H54 (cell line): ENCODE measurements at places on chromosomes 7 and 10.

DNA sequence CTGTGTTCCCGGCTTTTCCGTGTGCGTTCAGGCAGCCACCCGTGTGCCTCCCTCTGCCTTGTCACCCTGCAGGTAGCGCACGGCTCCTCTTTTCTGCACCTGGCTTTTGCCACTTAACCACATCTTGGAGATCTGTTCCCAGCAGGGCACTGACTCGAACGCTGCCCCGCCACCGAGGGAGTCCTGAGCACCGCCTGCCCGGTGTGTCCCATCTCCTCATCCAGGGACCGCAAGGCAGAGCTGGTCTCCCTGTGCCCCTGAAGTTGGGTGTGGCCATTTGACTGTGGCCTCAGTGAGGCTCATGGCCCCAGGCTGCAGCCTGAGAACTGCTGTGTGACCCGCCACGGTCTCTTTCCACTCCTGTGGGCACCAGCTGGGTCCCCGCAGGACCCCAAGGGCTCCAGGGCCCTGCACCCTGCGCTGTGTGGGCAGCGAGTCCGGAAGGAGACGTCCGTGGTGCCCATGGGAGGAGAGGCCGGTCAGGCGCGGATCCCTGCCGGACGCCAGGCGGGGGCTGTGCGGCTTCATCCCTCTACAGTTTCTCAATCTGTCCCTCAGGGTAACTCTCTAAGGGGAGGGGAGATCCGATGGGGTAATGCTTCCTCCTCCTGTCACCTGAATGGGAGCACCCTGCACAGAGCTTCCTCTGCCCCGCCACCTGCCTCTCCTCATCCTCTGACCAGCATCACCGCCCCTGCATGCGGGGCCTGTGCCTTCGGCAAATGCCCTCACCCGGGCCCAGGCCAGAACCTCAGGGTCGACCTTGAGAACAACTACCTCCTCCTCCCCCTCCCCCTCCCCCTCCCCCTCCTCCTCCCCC is 1.8 kb upstream of the INTS1 start:
- DNase-seq, result no peak

- DNase-seq, result no peak
These were observed 63.8 kb downstream of the ATAD1 start for GRCh38 chr10:87753995-87754866.

DNA sequence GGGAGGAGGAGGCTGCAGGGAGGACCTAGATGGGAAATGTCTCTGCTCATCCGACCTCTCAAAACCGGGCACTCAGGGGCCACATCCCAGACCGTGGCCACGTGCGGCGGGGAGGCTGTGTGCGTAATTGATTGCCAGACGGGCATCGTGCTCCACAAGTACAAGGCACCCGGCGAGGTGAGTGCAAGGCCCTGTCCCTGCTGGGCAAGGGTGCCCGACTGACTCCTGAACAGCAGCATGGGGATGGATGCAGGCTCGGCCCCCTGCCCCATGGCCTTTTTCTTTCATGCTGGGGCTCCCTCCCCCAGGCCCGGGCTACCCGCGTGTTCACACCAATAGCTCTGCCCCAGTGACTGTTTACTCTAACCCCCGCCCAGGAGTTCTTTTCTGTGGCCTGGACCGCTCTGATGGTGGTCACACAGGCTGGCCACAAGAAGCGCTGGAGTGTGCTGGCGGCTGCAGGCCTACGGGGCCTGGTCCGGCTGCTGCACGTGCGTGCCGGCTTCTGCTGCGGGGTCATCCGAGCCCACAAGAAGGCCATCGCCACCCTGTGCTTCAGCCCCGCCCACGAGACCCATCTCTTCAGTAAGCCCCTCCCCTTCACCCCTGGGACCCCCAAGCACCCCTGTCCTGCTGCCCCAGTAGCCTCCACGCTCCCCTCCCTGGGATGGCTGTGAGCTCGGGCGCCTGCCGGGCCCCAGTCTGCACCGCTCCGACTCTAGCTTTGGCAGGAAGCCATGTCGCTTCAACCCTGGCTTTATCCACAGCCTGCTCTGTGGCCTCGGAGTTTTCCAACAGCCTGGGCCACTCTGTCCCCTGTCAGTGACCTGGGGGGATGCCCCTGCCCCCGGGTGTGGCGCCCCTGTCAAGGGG is 3.9 kb downstream of the LRWD1 start:
- no peak for DNase-seq

DNA sequence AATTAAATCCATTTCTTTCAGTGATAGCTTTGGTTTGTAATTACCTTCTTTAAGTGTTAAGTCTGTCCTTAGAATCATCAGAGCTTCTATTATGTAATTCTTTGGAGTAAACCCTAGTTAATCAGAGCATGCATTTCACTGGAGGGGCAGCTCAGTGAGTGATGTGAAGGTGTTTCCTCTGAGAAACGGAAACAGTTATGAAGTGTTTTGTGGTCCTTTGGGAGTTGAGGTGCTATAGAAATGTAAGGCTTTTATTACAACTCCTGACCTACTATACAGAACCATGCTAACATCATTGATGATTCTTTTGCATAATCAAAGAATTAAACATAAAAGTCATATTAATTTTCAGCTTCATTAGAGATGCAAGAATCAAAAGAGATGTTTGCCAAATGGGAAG is 141.5 kb downstream of the EXOC4 start:
- DNase-seq, result no peak

DNA sequence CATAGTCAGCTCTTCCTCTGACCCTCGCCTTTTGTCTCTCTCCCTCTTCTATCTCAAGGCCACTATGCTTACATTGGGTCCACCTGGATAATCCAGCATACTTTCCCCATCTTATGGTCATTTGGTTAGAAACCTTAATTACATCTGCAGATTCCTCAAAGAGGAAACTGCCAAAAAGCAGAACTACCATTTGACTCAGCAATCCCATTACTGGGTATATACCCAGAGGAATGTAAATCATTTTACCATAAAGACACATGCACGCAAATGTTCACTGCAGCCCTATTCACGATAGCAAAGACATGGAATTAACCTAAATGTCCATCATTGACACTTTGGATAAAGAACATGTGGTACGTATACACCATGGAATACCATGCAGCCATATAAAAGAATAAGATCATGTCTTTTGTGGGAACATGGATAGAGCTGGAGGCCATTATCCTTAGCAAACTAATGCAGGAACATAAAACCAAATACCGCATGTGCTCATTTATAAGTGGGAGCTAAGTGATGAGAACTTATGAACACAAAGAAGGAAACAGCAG is 114.8 kb upstream of the NPY start:
- DNase-seq, result no peak

DNA sequence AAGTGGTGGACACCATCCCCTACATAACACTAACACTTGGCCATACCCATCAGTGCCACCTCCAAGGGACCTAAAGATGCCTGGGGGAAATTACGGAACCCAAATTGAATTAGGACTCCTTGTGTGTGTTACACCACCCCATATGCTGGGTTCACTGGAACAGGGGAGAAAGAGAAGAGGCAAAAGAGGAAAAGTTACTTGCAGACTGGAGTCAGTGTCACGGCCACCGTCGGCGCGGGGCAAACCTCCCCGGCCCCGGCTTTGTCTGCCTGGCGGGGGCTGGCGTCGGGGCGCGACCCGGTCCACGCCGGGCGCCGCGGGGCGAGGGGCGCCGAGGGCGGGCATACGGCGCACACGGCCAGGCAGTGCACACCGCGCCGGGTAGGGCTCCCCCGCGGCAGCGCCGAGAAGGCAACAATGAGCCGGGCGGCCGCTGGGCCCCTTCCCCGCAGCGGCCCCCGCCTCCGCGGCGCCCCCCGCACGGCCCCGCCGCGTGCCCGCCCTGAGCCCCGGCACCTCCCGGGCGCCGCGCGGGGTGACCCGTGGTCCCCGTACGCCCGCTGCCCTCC is 171.1 kb downstream of the FAM107B start:
- no peak for DNase-seq

DNA sequence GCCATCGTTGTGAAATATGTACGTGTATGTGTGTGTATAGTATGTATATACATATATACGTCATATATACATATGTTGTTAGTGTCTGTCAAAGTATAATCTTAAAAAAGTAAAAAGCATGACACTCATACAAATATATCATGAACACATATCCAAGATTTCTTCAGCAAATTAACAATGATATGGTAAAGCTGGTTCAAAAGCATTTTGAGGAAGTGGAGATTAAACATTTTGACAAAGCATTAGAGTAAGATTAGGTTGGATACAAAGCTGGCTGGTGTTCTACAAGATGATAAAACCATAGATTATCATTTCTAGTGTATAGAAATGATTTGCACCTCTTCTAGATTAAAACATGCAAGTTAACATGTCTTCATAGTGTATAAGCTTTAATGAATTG is 771 bp upstream of the NUDCD3 start:
- DNase-seq, result no peak

DNA sequence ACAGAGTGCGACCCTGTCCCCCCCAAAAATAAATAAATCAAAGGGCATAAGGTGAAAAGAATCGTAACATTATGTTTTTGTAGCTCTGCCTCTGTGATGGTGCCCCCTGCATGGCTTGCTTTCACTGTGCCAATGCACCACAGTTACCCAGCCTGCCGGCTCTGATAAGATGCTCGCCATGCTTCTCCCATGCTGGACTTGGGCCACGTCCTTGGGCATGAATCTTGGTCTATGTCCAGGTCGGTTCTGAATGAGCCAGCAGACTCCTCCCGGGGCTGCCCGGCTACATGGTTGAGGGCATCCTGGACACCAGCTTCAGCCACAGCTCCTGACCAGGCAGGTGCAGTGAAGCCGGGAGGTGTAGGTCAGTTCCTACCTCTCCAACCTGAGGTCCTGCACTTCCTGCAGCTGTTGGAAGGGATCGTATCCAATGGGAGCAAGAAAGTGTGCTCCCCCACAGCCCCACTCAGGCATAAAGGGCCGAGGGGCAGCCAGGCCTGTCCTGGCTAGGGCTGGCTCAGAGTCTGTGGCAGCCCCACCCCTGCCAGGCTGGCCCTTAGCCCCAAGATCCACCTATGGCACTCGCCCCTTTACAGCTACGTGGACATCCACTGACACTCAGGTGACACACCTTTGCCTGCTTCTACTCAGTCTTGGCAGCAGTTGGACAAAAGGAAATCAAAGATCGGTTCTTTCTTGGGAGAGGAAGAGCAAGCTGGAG is 34.1 kb downstream of the CHST3 start:
- no peak for DNase-seq
